ENCODE measurements at places on chromosomes 5 and 9. TPM values are rescaled to one million over a fixed set of nuclear protein-coding genes. Genes with fewer than 3 reads are reported as not detected.

- DNase-seq = no peak
Measured at GRCh38 chr5:75108931-75109596, 56.7 kb upstream of the GCNT4 start.

DNA sequence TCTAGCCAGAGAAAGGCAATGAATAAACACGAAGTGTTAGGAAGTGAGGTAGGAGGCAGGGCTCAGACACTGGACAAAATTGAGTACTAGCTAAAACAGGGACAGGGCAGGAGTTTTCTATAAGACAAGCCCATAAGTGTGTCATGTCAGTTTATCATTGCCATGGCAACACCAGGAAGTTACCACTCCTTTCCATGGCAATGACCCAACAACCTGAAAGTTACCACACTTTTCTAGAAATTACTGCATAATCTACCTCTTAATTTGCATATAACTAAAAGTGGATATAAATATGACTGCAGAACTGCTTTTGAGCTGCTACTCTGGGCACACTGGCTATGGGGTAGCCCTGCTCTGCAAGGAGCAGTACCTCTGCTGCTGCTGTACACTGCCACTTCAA, 442.5 kb upstream of the COX7C start:
- DNase-seq = no peak

DNA sequence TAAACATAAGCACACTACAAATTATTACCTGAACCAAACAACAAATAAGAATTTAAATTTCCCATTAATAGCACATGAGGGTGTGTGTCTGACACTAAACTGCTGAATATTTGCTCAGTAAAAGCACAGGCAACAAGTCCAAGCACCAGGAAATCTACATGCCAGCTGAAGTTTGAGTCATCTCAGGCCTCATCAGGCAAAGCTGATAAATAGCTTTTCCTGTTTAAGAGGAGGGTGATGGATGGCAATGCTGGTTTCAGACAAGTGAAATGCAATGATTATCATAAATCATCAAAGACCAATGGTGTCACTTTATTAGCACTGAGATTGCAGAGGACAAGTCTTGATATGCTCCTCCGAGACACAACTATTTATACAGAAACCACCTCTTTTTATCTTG, 1668.0 kb upstream of the C9orf72 start:
- no peak for DNase-seq

- DNase-seq = no peak
Measured at GRCh38 chr5:149237662-149238061, 34.0 kb upstream of the AFAP1L1 start.

GRCh38 chr9:109264877-109265587, 55.8 kb downstream of the EPB41L4B start:
- DNase-seq = no peak

DNA sequence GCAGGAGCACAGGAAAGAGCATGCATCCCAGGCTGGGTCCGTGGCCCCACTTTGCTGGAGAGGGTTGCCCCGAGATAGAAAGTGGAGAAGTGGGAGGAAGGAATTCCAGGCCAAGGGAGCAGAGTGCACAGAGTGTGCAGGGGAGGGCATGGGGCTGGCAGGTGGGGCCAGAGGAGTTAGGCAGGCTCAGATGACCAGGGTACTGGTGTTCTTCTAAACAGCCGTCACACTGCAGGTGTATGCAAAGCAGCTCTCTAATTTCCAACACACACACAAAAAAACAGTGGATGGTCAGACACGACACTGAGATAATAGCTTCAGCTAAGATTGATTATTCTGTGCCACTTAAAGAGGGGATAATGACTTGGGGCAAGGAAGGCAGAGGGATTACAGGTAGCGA, 212.2 kb downstream of the MTRR start:
- DNase-seq = no peak

DNA sequence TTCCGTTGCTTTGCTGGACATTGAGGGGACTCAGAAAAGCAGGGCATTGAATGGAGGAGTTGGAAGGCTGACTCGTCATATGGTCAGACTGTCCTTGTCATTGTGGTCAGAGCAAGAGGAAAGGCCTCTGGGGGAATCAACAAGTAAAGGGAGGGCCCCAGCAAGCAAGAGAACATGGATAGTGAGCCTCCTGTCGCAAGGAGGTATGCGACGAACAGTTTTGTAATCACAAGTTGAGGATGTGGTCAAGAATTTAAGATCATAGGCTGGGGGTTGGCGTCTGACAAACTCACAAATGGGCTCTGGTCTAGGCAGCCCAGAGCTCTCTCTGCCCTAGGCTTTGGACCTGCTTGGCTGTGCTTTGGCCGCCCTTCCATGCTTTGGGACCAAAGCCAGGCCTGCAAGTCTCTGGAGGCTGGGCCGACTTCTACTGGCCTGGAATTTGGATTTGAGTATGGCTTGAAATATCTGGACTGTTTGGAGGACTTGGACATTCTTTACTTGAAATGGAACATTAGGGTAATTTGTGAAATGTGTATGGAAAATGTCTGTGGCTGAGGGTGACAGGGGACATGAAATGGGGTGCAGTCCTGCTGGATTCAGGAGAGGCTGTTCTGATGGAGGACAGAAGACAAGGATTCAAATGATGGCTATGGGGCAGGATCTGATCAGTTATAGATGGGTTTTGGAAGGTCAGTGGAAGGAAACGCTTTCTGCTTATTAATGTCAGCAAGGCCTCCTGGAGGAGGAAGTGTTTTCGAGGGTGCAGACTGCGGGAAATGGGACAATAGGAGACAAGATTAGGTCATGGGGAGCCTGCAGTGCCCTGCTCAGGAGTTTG, 19.2 kb upstream of the NDST1 start:
- DNase-seq = peak; percentile 35

- DNase-seq = no peak
Measured at GRCh38 chr5:80152778-80153177, 103.1 kb downstream of the SERINC5 start.

DNA sequence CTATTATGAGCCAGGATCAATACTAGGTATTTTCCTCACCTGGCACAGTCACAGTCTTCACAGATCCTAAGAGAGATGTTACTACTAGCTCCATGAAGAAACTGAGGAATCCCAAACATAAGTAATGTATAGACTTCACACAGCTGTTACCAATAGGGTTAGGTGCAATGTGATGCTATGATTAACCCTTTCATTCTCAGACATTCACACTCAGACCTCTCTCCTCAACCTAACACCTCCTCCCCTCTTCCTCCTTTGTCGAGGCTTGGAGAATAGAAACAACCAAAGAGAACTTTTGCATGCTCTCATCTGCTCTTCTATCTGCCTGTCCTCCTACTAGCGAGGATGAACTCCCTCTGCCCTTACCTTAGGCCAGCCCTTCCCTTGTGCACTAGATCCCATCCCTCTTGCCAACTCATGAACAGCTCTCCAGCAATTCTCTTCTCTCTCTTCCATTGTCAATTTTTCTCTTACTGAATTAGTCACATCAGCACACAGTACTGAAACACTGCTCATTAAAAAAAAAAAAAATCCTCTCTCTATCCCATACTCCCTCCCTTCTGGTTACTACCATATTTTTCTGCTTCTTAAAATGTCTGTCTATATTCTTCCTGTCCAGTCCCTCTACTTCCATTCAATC, 47.7 kb downstream of the MAPKAP1 start:
- no peak for DNase-seq

- DNase-seq = peak; percentile 89
Measured at GRCh38 chr9:117233016-117233415, 181.8 kb downstream of the ASTN2 start.

GRCh38 chr9:28960602-28961001, 1387.3 kb upstream of the C9orf72 start:
- DNase-seq = no peak

GRCh38 chr9:20361229-20361628, 261.1 kb downstream of the MLLT3 start:
- peak; percentile 51 for DNase-seq

DNA sequence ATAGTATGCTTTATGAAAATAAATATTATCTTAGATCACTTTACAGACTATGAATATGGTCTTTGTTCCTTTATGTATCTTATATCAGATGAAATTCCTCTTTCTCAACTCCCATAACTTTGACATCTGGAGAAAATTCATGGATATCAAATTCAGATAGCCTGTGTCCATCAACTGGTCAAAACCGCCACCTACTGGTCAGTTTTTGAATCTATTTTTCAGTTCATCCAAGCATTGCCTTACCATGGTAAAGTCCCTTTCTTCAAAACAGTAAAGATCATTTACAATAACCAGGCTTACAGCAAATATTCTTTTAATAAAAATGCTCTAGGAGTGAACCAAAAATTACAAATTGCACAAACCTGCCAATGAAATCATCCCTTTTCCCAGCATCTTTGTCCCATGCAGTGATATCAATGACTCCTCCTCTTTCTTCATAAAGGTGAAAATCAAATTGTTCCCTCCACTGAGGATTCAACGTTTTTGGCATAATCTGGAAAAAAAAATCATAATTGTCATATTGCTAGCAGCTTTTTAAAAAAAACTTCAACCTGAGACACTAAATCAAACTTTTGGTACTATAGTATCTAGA, 290.5 kb downstream of the SLF1 start:
- peak; percentile 75 for DNase-seq

DNA sequence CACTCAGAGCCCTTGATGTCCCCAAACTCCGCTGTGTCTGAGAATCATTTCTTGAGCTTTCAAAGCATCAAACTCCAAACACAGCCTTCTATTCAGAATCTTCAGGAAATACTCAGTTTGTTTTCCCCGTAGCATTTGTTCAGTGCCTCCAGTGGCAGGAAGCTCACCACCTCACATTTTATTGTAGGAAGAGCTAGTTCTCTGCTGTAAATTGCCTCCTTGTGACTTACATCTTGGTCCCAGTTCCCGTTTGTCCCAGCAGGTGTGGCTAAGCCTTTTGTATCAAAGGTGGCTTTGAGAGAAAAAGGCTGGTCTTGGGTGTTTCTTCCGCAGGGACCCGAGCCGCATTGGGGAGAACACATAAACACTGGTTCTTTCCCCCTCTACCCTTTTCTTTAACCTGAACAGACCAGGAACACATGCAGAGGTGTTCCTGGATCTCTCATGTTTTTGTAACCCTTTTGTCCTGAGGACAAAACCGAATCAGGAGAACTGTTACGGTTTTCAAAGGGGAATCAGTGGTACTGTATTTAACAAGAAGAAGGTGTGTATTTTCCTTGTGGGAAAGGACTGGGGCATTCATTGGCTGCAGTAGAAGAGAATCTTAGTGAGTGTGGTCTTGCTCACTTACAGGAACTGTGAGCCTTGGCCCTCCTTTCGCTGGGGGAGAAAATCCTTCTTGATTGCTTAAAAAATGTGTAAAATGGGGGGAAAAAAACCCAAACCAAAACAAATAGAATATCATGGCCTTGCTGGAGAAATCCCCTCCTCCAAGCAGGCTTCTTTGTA, 1.9 kb downstream of the OSMR start:
- DNase-seq = no peak

GRCh38 chr5:138467711-138468132, 2.4 kb downstream of the EGR1 start:
- no peak for DNase-seq

- no peak for DNase-seq
Measured at GRCh38 chr9:93276973-93277372, 93.0 kb downstream of the WNK2 start.

DNA sequence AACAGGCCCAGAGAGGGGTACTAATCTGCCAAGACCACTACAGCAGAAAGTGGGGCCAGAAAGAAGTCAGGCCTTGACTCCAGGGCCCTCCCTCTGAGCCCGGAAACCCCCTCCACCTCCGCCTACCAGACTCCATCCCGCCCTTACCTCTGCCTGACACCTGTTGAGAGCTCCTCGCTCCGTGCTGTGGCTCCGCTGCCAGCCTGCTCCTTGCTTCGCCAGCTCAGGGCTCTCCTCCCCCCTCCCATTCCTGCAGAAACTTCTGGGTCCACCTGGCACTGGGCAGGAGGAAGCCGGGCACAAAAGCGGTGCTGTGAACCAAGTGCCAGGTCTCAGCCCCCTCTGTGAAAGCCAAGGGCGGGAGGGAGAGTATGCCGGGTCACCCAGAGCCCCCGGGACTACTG, 6.4 kb upstream of the ST6GALNAC6 start:
- peak; percentile 32 for DNase-seq

DNA sequence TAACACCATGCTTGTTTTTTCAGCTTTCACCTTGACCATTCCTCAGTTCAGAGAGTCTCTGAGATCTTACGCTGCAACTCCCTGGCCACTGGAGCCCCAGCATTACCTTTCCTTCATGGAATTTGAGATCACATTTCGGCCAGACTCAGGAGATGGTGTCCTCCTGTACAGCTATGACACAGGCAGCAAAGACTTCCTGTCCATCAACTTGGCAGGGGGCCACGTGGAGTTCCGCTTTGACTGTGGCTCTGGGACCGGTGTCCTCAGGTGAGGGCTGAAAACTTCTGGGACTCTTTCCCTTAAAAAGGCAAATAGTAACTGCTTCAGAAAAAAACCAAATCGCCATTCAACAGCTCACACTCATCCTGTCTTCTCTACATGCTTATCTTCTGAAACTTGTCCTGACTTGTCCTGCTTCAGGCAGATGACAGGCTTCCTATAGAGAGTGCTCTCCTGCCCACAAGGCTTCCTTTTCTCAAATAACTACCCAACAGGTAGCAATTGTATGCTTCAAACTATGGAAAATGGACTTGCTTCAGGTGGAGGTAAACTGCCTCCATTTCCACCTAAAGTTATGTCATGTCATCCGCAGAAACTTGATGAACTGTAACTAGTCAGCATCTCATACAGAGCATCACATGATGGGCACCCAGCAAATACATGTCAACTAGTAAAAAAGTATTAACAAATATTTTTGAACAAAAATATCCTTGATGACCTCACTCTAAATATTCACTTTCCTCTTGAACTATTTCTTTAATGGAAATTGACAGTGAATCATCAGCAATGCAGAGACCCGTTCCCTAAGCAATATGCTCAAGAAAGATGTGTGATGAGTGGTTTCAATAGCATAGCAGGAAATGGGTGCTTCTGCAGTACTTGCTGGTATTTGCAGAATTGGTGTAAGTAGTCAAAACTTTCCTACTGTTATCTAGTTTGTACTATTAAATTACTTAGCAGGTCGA, 129.2 kb downstream of the LIFR start:
- DNase-seq = no peak

KIF12 gene
- polyA plus RNA-seq = not detected

ARHGEF39 gene
- polyA plus RNA-seq = 11.6 TPM

RC3H2 gene
- polyA plus RNA-seq = 12.4 TPM

GLT6D1 gene
- not detected for polyA plus RNA-seq

TLE1 gene
- polyA plus RNA-seq = 82.9 TPM

TRIM23 gene
- 5.4 TPM for polyA plus RNA-seq

FSTL4 gene
- polyA plus RNA-seq = 7.9 TPM

CA9 gene
- polyA plus RNA-seq = 3.7 TPM

NR5A1 gene
- polyA plus RNA-seq = not detected

VLDLR gene
- 11.8 TPM for polyA plus RNA-seq

PNPLA7 gene
- 4.3 TPM for polyA plus RNA-seq

EIF4E1B gene
- polyA plus RNA-seq = 0.81 TPM

PCDHB8 gene
- 5.9 TPM for polyA plus RNA-seq

WWC1 gene
- polyA plus RNA-seq = 29.0 TPM

MYO10 gene
- polyA plus RNA-seq = 39.3 TPM
